ENCODE measurements at places on chromosomes 1 and 21. TPM values are rescaled to one million over a fixed set of nuclear protein-coding genes. Genes with fewer than 3 reads are reported as not detected.

- peak; percentile 57 for ATAC-seq
Observed at GRCh38 chr1:27959792-27960603, at the start of gene XKR8. TSS of gene XKR8 (plus strand) at chr1:27959973. CDS start at chr1:27960070, 97 bp downstream.

GRCh38 chr1:153888533-153888932 is 34.2 kb downstream of the GATAD2B start:
- no peak for ATAC-seq

FLG2 gene
- 0.44 TPM for total RNA-seq

DNA sequence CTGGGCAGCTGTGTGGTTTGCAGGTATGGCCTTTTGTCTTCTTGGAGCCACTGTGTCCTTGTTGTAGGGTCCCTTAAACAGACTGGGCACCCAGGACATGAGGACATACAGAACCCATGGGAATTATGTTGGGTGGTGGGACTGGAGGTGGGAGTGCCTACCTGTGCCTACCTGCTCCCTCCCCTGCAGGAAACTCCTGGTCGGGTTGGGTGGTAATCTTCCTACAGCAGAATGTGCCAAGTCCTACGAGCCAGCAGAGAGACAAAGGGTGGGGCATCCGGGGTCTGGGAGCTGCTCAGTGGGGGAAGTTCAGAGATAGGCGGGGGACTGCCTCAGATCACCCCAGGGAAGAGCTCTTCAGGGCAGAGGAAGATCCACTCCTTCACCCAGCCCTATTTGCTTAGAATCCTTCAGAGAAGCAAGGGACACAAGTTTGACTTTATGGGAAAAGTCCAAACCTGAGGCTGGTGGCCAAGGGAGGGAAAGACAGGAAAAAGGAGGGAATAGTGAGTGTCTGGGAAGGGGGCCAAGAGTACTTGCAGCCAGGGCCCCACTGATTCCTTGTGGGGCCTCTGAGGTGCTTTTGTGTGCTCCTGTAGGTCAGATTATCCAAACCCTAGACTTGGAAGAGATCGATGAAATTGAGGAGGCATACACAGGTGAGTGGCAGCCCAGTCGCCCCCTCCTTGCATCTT is 58.3 kb downstream of the KIF21B start:
- ATAC-seq, result no peak

GRCh38 chr21:33478935-33479678 is 667 bp downstream of the TMEM50B start:
- peak; percentile 32 for ATAC-seq

DNA sequence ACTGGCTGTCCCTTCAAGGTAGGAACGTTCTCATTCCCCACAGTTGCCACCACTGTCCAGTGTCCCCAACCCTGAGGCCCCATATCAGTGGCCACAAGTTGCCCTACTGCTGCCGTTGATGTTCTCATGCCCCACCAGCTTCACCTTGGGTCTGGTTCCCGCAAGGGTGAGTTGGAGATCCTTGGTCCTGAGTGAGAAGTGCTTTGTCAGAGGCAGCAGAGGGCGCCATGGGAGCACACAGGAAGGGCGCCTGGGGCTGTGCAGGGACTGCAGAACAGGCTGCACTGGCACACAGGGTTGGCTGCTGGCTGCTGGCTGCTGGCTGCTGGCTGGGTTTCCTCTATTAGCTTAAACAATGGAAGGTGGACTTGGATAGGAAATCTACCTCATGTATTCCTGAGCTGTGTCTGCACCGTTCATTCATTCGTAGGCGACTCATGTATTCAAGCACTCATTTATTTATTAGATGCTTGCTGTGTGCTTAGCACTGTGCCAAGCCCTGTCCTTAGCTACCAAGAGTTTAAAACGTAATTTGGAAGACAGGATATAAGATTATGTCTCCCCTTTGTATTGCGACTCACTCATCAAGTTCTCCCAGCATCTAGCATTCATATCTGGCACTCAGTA is 2.1 kb upstream of the S100A9 start:
- ATAC-seq, result no peak

- ATAC-seq, result no peak
Observed at GRCh38 chr1:220886470-220887201, 7.4 kb downstream of the HLX start.

RXRG gene
- 7.8 TPM for total RNA-seq

- ATAC-seq, result no peak
Observed at GRCh38 chr1:184970691-184971161, 3.6 kb downstream of the NIBAN1 start.

ADCY10 gene
- total RNA-seq, result 0.15 TPM

DNA sequence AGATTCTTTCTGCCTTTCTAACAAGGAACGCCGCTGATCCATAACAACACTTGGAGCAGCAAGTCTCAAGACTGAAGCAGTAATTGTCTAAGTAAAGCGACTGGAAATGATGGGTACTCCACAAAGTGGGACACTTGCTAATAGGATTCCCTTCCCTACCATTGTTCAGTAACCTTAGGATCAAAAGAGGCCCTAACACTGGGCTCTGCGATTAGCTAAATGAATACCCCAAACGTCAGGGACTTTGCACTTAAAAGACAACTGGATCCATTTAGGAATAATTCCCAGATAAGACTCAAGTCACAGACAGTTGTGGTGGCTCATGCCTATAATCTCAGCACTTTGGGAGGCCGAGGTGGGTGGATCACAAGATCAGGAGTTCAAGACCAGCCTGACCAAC is 221.9 kb upstream of the FGGY start:
- ATAC-seq, result no peak

BATF3 gene
- 1.8 TPM for total RNA-seq

TMEM51 gene
- total RNA-seq, result 3.5 TPM

- ATAC-seq, result no peak
Observed at GRCh38 chr1:112793631-112794565, 78.8 kb upstream of the PPM1J start.

CAMK2N1 gene
- total RNA-seq, result 12.3 TPM

DNA sequence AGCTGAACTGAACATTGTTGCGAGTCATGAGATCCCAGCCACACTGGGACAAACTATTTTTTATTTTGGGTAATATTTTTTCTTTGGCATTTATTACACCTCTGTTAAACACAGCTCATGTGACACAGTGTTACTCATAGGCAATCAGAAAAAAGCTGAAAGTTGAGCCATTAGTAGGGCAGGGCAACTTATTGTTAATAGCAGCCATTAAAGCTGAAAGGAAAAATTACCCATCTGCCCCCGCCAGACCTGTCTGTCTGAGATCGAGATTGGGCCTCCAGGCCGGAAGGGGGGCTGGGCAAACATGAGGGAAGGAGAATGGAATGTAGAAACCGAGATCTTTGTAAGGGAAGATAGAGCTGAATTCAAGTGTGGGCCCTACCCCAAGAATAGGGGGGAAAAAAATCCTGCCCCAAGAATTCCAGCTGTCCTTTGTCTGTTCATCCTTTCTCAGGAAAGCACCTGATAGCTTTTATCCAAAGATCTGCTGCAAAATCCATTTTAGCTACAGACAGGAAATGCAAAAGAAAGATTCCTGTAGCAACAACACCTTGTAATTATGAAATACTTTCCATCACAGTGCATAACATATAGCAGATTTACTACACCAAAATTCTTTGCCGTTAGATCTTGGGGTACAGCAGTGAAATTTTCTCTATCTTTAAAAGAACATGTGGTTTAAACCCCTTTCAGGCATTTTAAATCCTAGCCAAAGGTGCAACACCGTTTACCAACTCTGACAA is 212.8 kb downstream of the PBX1 start:
- ATAC-seq, result peak; percentile 85

- ATAC-seq, result peak; percentile 69
Observed at GRCh38 chr1:20339811-20340457, 49.3 kb downstream of the VWA5B1 start.

RRP1 gene
- 12.7 TPM for total RNA-seq

ADAM30 gene
- total RNA-seq, result 0.19 TPM

DNA sequence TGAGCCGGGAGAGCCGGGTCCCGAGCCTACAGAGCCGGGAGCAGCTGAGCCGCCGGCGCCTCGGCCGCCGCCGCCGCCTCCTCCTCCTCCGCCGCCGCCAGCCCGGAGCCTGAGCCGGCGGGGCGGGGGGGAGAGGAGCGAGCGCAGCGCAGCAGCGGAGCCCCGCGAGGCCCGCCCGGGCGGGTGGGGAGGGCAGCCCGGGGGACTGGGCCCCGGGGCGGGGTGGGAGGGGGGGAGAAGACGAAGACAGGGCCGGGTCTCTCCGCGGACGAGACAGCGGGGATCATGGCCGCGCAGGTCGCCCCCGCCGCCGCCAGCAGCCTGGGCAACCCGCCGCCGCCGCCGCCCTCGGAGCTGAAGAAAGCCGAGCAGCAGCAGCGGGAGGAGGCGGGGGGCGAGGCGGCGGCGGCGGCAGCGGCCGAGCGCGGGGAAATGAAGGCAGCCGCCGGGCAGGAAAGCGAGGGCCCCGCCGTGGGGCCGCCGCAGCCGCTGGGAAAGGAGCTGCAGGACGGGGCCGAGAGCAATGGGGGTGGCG is 371 bp downstream of the ARID1A start:
- ATAC-seq, result peak; percentile 0

DNA sequence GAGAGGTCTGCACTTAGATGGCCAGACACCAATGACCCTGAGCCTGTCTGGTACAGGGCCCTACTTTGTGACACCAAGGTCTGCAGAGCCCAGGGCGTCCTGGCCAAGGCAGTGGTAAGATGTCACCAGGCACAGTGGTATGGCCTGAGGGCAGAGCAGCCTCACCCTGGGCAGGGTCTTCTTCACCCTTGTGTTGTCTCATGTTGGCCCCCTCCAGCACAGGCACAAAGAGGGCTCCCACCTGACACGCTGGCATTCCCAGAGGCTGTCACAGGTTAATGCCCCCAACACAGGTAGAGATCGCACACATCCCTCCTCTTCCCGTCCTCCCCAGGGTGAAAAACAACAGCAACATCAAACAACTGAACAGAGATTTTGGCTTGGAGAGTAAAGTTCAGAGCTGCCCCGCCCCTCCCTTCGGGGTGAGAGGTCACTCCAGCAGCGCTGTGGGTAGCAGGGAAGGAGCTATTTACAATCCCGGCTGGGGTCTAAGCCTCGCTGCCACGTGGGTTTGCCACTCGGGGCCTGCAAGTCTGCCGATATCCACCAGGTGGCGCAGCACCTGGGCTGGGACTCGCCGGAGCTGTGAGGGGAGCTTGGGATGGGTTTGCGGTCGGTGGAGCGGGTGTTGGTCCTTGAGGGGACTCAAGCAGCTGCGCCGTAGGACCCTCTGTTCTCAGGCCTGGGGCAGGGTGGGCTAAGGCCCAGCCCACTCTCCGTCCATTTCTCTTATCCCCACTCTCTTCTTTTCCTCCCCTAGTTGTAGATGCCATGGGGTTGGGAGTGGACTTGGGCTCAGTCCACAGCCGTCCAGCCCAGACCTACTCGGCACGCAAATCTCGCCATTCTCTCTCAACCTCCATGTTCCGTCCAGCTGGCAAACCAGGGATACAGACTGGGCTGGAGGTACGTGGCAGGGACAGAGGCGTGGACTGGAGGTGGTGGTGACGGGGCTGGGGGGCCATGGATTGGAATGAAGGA is 12.7 kb downstream of the EFNA3 start:
- peak; percentile 65 for ATAC-seq

DOP1B gene
- total RNA-seq, result 16.7 TPM

DNA sequence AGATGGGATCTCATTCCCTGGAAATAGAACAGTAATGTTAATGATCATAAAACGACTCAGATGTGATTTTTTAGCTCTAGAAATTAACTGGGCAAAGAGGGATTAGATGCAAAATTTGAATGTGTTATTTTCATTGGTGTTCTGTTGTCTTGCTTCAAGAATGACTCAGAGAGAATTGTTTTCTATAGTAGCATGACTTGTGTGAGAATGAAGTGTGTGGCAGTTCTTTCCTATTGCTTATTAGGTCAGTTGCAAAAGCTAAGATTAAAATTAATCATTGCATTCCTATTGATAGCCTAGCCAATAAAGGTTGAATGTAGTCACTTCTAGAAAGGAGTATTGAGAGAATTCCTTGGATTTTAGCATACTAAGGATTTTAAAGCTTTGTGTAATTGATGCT is 22.9 kb downstream of the SPEN start:
- ATAC-seq, result no peak

CHODL gene
- 10.3 TPM for total RNA-seq

ADAMTS4 gene
- 16.2 TPM for total RNA-seq

SPATA1 gene
- not detected for total RNA-seq

SLC44A5 gene
- total RNA-seq, result not detected

- ATAC-seq, result no peak
Observed at GRCh38 chr1:28193701-28194161, 17.2 kb upstream of the PTAFR start.

- no peak for ATAC-seq
Observed at GRCh38 chr1:208192995-208193394, 51.2 kb downstream of the PLXNA2 start.

CHIA gene
- total RNA-seq, result 0.16 TPM

OR2G6 gene
- not detected for total RNA-seq

GRCh38 chr1:9855186-9855585 is 31.4 kb upstream of the CLSTN1 start:
- no peak for ATAC-seq

SAMSN1 gene
- total RNA-seq, result not detected

- peak; percentile 60 for ATAC-seq
Observed at GRCh38 chr1:234533975-234534876, 55.2 kb upstream of the TARBP1 start.

NECTIN4 gene
- total RNA-seq, result 0.85 TPM

AMPD1 gene
- total RNA-seq, result not detected
